ENCODE measurements at places on chromosomes 7 and 10. TPM values are rescaled to one million over a fixed set of nuclear protein-coding genes. Genes with fewer than 3 reads are reported as not detected.

The IMMP2L gene
- total RNA-seq = 20.4 TPM

The ACBD7 gene
- 1.9 TPM for total RNA-seq

The SEMA4G gene
- total RNA-seq = 36.6 TPM

The SPDYE8 gene
- not detected for total RNA-seq

The MYH16 gene
- total RNA-seq = not detected

The WASHC2A gene
- 51.3 TPM for total RNA-seq

The OPN1SW gene
- total RNA-seq = not detected

The CRHR2 gene
- total RNA-seq = not detected

The EPO gene
- total RNA-seq = 0.35 TPM

The KCNIP2 gene
- 3.1 TPM for total RNA-seq

The BAZ1B gene
- 66.4 TPM for total RNA-seq

The GIMAP1 gene
- total RNA-seq = not detected

The KAZALD1 gene
- total RNA-seq = 10.0 TPM

The CFTR gene
- total RNA-seq = 0.47 TPM

The HOXA2 gene
- not detected for total RNA-seq

The MARCHF5 gene
- 29.8 TPM for total RNA-seq

The ANKMY2 gene
- total RNA-seq = 49.5 TPM

The ZCCHC24 gene
- 4.4 TPM for total RNA-seq

The NEUROD6 gene
- not detected for total RNA-seq

The AUTS2 gene
- total RNA-seq = 77.5 TPM

The PPP1R9A gene
- 38.7 TPM for total RNA-seq

The INA gene
- total RNA-seq = 3.7 TPM

The PLEKHS1 gene
- not detected for total RNA-seq

The PRXL2A gene
- 114 TPM for total RNA-seq

The MAT1A gene
- 0.53 TPM for total RNA-seq

The SH2B2 gene
- 10.3 TPM for total RNA-seq

The ZNF746 gene
- total RNA-seq = 8.5 TPM

The TBX20 gene
- total RNA-seq = 35.2 TPM

The HPS1 gene
- total RNA-seq = 43.3 TPM

The FEZF1 gene
- 0.41 TPM for total RNA-seq

The ADCY1 gene
- total RNA-seq = 15.3 TPM

The AOC1 gene
- total RNA-seq = not detected

The PIP gene
- total RNA-seq = not detected

The ODAD2 gene
- 6.7 TPM for total RNA-seq

The VENTX gene
- 11.5 TPM for total RNA-seq

The CACUL1 gene
- 36.4 TPM for total RNA-seq

Measured in endodermal cell (in vitro differentiated cells).